ENCODE measurements at places on chromosomes 5 and 9. TPM values are rescaled to one million over a fixed set of nuclear protein-coding genes. Genes with fewer than 3 reads are reported as not detected.

Gene NMUR2
- not detected for total RNA-seq

GRCh38 chr5:172313915-172314314 is 30.4 kb upstream of the UBTD2 start:
- no peak for DNase-seq
- H3K27me3 ChIP-seq = no peaks in the 10 kb centered on the region
- no peak overlapping the region for H3K27ac ChIP-seq
- no peak overlapping the region for H3K4me3 ChIP-seq
- no peaks in the 10 kb centered on the region for H3K4me1 ChIP-seq
- no peaks in the 10 kb centered on the region for H3K36me3 ChIP-seq

GRCh38 chr9:38765101-38765500 is 45.2 kb upstream of the FAM240B start:
- no peak overlapping the region for H3K4me3 ChIP-seq
- H3K36me3 ChIP-seq = no peaks in the 10 kb centered on the region
- no peak for DNase-seq

GRCh38 chr9:86034863-86035734 is 64.3 kb downstream of the GOLM1 start:
- H3K27ac ChIP-seq = no peak overlapping the region
- H3K4me1 ChIP-seq = no peaks in the 10 kb centered on the region
- no peaks in the 10 kb centered on the region for H3K36me3 ChIP-seq
- DNase-seq = peak; percentile 76
